ENCODE measurements at places on chromosomes 4 and X.
A peak's percentile ranks its signal among the peaks of the same experiment; 100 is the strongest.

DNA sequence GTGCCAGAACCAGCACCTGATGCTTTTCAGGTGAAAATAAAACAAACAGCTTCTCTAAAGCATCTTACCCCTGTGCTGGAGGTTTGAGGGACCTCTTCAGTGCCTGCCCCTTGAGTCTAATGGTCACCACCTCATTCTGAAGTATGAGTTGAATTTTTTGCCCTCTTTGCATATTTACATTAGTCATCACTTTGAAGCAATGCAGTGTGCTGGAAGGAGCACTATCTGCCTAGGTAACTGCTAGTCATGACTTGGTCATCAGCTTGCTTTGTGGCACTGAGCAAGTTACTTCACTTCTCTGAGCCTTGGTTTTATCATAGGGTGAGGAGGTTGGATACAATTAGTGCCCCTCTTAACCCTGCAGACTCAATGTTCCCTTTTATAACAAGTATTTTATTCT lies 44.9 kb downstream of the SPATA18 start:
- no peak for DNase-seq

- no peak for DNase-seq
Observed at GRCh38 chr4:139589336-139590018, 33.5 kb upstream of the SETD7 start.

DNA sequence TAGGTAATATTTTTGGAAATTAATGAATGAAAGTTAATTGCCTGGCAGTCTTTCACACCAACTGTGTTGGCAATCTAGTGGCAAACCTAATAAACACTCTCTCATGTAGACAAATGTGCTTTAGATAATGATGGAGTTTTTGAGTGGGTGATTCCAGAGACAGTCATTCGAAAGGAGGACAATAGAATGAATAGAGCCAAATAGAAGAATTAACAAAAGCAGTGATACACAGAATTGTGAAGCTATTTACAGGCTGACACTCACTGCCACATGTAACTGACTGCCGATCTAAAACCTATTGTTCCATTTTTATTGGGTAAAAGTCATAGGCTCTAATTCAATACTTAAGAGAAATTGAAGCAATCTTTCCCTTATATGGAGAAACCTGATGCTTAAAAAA lies 338.5 kb downstream of the PCDH7 start:
- no peak for DNase-seq

DNA sequence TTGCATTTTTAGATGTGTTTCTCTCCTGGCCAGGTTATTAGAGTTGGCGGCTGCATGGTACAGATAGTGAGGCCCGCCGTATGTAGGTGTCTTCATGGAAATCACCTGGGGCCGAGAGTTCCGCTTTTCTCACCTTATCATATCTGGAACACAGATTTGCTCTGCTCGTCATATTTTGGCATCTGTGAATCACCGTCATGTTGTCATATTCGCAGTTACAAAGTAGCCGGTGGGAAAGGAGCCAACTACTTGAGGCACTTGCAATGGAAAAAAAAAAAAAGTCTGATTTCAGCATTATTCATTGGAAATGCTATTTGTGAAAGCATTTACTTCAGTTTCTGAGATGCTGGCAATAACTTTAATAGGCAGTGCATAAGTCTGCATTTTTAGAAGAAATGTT lies 1715.2 kb upstream of the TENM3 start:
- no peak for DNase-seq

- no peak for DNase-seq
Observed at GRCh38 chr4:168859888-168860694, 150.0 kb downstream of the CBR4 start.

DNA sequence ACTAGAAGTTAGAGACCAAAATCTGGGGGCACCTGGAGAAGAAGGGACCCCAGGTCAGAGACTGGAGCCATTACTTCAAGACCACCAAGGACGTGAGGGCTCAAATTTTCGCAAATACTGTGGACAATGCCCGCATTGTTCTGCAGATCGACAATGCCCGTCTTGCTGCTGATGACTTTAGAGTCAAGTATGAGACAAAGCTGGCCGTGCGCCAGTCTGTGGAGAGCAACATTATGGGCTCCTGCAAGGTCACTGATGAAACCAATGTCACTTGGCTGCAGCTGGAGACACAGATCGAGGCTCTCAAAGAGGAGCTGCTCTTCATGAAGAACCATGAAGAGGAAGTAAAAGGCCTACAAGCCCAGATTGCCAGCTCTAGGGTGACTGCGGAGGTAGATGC lies 101.2 kb downstream of the NCAPG start:
- no peak for DNase-seq

DNA sequence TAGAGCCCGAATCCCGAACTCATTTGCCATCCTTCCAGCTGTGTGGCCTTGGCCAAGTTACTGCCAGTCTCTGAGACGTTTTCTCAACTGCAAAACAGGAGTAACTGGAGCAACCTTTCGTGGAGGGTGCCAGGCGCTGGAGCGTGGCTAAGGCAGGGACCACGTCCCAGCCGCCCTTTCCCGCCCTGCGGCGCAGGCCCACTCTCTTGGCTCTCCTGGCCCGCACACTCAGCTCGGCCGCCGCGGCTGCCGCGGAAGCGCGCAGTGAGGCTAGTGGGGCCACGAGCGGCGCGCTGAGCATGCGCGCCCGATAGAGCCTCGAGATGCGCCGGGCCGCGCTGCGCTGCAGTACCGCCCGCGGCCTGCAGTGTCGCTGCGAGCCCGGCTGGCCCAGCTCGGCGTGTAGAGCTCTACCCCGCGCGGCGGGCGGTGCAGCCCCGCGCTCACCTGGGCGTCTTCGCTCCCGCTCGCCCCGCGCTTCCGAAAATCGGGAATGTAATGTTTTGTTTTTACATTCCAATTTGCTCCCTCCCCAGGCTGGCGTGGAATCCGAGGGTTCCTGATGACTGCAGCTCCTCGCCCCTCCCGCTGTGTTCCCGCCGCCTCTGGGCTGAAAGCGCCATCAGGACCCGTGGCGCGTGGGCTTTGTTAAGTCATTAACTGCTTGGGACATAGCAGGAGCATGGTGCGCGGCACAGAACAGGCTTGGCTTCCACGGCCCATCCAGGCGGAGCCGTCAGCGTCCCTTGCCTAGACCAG lies 4.0 kb upstream of the ZNF518B start:
- peak; percentile 46 for DNase-seq

DNA sequence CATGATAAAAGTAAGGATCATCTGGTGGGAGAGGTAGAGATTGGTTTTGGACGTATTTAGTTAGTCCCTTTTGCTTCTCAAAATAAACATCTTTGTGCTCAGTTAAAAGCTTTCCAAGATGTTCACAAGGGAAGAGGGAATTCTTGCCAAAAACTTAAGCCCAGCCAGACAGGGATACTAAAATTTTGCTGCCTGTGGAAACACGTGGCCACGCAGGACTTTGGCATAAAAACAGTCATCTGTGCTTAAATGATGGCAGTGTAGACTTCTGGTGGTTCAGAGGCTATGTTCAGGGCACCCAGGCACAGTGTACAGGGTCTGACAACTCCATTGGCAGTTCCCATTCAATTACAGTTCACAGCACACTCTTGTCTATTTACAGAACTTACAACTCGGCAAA lies 93.2 kb upstream of the JADE1 start:
- DNase-seq, result no peak

- no peak for DNase-seq
Observed at GRCh38 chr4:150329373-150329772, 251.1 kb downstream of the DCLK2 start.

- no peak for DNase-seq
Observed at GRCh38 chrX:138771047-138771446, 59.5 kb upstream of the FGF13 start.

GRCh38 chrX:151875270-151876026 lies 37.2 kb upstream of the MAGEA4 start:
- no peak for DNase-seq

- no peak for DNase-seq
Observed at GRCh38 chrX:80432863-80433262, 12.6 kb downstream of the TENT5D start.

DNA sequence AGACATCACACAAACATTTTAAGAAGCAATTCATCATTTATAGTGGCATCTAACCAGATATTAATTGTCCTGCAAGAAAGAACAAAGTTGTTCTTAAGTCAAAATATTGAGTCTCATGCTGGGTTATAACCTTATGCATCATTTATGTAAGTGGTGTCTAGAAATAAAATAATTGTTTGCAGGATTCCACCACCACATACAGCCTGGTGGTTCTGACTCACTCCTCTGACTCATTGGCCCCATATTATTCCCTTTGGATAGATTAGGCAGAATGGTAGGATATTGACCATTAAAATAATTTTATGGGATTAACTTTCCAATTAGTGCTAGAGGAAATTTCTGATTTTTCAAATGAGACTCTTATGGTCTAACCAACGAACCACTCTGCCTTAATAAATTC lies 384.5 kb downstream of the GRXCR1 start:
- DNase-seq, result no peak

GRCh38 chr4:148962539-148963290 lies 520.5 kb upstream of the NR3C2 start:
- DNase-seq, result no peak

- no peak for DNase-seq
Observed at GRCh38 chr4:71355971-71356370, 17.2 kb downstream of the SLC4A4 start.

DNA sequence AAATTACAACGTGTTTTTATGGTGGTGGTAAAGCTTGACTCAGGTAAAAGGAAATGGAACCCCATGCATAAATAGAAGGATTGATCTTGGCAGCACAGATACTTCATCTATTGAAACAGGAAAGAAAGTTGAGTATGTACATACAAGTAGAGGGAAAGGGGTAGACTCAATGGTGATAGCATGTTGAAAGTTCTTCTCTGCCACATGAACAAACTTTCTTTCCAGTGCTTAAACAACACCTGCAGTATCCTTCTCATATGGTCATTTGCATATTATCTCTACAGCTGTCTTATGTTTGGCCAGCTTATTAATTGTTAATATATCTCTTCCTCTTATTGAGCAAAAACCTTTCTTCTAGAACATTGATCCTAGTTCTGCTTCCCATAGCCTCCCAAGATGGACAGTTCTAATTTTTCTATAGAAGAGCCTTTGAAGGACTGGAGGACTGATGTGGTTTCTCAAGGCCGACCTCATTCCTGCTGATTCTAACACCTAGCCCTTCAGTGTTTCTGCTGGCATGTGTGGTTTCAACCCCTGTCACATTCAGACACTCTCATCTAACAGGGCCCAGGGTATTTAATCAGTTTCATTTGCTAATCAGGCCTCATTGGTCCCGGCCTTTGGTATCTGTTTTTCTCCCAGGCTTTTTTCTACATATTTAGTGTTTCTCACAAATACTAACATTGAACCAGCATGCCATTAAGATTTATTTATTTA lies 108.1 kb upstream of the SPRY1 start:
- no peak for DNase-seq

DNA sequence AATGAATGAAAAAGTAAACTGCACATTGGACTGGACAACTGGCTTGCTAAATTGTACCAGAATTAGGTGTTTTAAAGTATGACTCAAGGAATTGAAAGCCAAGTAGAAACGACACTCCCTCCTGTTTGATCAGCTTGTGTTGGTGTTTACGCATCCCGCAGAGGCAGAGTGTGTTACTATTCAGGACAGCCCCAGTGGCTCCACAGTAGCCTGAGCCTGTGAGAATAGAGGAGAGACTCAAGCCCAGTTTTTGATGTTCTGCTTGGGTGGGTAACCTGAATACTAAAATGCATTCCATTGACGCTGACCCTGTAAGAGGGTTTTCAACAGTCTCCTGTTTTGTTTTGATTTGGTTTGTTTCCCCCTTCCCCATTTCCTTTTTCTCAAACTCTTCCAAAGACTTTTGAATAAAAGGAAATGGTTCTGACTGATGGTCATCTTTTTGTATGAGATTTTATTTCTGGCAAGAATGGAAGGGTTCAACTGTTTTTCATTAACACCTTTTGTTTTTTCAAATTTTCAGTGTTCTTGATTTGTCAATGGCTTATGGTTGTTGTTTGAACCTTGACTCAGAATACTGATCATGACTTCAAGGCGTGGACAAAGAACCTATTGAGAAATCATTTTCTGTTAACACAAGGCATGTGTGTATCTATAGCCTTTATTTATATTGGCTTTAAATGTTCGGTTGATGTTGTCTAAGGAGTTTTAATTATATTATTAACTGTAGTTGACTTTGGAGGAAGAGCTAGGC lies 10.2 kb downstream of the ADGRL3 start:
- no peak for DNase-seq

DNA sequence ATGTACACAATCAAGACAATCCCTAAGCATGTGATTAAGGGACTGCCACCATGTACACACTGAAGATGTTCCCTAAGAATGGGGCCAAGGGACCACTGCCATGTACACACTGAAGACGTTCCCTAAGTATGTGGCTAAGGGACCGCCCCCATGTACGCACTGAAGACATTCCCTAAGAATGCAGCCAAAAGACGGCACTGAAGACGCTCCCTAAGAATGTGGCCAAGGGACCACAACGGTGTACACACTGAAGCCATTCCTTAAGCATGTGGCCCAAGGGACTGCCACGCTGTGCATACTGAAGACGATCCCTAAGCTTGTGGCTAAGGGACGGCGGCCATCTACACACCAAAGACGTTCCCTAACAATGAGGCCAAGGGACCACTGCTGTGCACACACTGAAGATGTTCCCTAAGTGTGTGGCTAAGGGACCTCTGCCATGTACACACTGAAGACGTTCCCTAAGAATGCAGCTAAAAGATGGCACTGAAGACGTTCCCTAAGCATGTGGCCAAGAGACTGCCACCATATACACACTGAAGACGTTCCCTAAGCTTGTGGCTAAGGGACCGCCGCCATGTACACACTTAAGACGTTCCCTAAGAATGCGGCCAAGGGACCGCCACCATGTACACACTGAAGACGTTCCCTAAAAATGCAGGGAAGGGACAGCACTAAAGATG lies 26.4 kb downstream of the DHRSX start:
- no peak for DNase-seq

- no peak for DNase-seq
Observed at GRCh38 chrX:96449896-96450295, 234.7 kb upstream of the DIAPH2 start.

GRCh38 chr4:20883231-20883630 lies 183.0 kb downstream of the PACRGL start:
- DNase-seq, result no peak

DNA sequence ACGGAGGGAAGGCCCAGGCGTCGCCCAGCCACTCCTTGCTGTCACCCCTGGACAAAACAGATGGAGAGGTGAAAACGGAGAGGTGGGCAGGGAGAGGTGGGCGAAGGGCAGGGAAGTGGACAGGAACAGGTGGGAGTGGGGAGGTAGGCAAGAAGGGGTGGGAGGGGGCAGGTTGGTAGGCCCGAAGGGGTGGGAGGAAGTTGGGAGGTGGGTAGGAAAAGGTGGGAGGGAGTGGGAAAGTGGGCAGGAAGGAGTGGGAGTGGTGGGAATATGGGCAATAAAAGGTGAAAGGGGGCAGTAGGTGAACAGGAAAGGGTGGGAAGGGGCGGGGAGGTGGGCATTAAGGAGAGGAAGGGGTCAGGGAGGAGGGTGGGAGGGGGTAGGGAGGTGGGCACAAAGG lies 9.0 kb upstream of the MAGEC1 start:
- no peak for DNase-seq

GRCh38 chr4:95610061-95610569 lies 61.3 kb upstream of the UNC5C start:
- no peak for DNase-seq
